ENCODE measurements at places on chromosomes 16 and 17.

DNA sequence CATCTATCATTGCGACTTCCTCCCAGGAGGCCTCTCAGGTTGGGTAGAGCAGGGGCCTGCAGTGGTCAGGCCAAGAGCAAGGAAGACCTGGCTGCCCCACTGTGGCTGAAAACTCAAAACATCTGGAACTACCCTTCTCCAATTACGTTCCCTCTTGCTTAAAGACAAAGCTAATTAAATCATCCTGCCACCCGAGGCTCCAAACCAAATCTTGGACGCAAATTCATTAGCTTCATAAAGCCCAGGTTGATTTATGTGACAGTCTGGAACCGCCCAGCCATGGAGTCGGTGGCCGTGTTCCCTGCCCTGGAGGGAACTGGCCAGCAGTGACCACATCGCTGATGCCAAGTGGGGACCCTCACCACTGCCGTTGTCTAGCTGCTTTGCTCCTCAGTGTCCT, 21.4 kb downstream of the GRIN2C start:
- DNase-seq = no peak

DNA sequence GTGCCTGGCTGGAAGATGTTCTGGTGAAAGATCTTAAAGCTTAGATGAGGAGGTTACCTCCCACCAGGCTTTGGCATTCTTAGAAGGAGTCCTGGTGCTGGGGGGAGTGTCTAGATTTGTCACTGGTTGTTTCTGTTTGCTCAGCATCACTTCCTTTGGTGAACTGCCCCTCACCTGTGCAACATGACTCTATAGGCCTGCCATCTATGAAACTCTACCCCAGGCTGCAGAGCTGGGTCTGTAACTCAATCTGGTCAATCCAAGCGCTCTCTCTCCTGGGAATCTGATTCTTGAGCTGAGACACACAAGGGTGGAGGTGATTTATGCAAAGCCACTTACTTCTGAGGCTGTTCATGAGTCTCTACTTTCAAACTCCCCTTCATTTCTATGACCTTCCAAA, 399.4 kb downstream of the NPIPA7 start:
- DNase-seq = no peak

DNA sequence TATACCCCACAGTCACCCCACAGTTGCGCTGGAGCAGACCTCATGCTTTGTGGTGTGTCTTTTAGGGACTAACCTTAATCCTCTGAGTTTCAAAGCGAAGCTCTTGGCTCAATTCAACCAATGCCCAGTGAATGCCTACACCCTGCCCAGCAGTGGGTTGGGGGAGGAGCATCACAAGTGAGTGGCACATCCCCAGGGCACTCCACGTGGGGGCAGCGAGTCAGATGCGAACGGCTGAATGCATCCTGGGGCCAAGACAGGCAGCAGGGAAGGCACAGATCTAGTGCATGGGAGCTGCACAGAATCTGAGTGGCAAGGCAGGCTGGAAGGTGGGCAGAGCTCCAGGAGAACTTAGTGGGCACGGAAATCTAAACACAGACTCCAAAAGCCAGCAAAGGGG, 39.2 kb downstream of the IFT140 start:
- DNase-seq = no peak

DNA sequence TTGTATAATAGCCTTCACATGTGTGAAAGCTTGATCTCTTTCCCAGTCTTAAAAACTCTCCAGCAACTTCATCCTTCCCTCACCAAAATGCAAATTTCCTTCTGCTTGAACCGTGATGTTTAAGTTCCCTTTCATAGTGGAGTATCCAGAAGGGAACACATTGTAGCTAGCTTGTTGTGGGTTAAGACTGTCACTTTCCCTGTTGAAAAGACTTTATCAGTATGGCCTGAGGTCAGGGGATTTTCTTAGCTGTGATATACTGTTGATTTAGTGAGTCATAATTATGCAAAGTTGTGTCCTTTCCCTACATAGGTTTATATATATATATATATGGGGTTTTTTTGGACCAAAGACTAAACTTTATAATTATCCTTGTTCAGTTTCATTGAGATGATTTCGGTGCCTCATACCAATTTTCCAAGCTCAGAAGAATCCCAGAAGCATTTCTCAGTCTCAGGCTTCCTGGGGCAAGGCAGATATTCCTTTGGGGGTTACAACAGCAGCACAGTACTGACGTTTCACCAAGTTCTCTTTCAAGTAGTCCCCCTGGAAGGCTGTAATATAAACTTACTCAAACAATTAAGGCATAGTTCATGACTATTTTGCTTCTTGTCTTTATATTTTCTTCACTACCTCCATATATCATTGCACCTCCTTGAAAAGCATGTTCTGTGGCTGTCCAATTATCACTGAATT, 35.7 kb downstream of the ESRP2 start:
- no peak for DNase-seq

DNA sequence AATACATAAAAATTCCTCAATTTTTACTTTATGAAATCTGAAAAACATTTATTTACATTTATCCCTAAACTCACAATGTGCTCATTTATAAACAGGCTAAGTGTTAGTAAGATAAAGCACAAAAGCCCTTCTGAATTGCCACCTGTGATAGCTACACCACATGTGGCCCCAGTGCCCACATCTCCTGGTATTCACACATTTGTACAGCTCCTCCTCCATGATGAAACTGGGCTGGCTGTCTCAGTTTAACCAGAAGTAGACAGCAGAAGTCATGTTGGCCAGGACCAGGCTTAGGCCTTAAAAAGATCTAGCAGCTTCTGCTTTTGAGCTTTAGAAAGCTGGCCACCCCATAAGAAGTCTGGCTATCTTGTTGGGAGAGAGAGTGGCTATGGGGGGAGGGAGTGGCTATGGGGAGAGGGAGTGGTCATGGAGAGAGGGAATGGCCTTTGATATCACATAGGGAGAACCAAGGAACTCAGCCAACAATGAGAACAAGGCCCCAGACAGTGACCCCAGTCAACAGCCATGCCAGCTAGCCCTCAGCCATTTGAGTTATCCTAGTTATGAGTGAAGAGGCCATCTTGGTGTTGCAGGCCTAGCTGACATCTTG, 47.4 kb downstream of the CEP95 start:
- DNase-seq = no peak

GRCh38 chr16:48014349-48015135, 141.3 kb downstream of the ABCC12 start:
- DNase-seq = no peak

DNA sequence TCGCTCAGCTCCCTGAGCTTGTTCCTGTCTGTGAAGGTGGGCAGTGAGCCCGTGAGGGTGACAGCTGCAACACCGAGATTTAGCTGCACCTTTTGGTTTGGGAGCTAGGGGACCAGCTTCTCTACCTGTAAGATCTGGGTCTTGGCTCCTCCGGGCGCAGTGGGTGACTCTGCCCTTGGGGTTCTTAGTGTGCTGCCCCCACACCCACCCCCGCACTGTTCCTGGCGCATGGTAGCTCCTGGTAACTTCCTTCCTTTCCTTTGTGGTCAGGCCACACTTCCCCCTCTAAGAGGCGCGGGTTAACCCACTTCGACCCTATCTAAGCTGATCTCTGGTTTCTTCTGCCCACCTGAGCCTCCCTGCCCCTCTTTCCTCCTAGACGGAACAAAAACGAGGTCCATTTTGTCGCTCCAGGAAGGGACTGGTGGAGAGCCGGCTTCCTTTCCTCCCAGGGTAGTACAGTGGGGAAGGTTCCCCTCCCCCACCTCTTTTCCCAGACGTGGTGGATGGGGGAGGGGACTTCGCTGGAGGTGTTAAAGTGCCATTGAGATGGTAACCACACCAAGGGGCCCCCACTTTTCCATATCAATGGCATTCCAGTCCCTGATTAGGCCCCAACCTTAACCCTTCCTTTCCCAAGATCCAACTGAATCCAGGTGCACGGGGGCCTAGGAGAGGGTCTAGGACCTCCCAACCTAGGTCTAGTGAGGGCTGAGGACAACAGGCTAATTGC, 4.6 kb upstream of the CLDN9 start:
- DNase-seq = no peak

DNA sequence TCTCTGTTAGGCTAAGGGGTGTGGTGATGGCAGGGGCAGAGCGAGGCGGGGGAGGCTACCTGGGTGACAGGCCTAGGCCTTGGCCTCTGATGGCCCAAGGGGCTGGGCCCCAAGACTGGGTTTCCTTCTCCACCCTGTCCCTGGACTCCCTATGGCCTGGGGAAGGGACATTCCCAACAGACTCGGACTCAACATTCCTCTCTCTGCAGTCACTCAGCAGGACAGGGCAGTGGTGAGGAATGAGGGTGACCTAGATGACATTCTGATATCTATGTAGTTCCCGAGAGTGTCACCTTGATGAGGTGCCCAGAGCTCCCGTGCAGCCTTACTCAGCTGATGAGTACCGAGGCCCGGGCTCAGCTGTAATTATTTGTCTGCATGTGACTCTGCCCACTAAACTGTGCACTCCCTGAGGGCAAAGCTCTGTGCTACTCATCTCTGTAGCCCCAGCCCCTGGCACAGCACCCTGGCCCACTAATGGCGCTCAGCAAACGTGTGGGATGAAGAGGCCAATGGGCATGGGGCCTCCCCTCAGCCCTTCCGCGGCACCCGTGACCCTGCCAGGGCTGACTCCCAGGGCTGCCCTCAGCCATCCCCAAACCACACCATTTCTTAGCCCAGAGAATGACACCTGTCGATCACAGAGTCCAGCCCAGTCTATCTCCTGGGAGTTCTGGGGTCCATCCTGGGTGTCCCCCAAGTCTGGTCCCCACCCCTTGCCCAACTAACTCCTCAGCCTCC, 2.2 kb downstream of the PLCD3 start:
- DNase-seq = no peak
